ENCODE measurements at places on chromosomes 2 and 18.

- DNase-seq, result peak; percentile 24
Observed at GRCh38 chr2:21412944-21413443, 289.2 kb downstream of the TDRD15 start.

- no peak for DNase-seq
Observed at GRCh38 chr2:221176667-221177066, 395.4 kb downstream of the EPHA4 start.

GRCh38 chr2:164972216-164972615, 16.9 kb upstream of the SLC38A11 start:
- DNase-seq, result no peak

GRCh38 chr2:95037384-95037839, 11.9 kb downstream of the MAL start:
- DNase-seq, result no peak

- no peak for DNase-seq
Observed at GRCh38 chr18:356778-357177, 88.9 kb upstream of the THOC1 start.

DNA sequence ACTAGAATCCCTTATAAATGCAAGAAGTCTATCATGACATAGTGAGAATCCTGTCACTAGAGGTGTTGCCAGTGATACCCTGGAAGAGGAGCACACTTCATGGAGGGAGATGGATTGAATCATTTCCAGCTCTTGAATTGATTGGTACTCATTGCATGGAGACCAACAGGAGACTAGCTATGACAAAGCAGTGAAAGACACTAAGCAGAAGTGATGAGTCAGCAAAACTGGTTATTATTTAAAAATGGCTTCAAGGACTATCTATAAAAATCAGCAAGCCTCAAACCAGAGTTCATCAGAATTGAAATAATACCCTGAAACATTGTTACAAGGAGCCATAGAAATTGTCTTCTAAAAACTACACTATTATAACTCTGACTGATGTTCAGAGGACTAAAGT, 200.3 kb downstream of the PDE11A start:
- DNase-seq, result no peak

GRCh38 chr2:10792001-10792634, 20.5 kb downstream of the PDIA6 start:
- DNase-seq, result no peak

DNA sequence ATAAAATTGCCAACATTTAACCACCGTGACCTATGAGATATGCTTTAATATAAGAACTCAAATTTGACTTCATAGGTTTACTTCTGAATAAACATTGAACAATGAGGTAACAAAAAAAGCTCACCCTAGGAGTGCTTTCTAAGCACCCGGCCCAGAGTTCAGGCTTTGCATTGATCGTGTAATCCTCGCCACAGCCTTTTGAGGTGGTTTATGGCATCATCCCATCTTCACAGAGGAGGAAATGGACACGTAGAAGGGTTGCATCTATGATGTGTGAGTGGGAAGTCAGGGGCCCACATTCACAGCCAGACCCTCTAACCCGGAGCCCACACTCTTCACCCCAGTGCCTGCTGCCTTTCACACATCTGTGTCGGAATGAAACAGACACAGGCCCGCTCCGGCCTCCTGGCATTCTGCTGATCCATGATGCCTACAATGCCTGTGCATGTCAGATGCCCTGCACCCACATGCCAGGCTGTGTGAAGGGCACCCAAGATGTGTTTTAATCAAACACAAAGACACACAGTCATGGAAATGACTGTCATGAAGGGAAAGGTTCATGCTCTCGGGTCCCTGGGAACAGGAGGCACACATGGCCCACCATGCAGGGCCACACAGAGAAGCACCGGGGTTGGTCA, 48.6 kb upstream of the RPL31 start:
- no peak for DNase-seq

DNA sequence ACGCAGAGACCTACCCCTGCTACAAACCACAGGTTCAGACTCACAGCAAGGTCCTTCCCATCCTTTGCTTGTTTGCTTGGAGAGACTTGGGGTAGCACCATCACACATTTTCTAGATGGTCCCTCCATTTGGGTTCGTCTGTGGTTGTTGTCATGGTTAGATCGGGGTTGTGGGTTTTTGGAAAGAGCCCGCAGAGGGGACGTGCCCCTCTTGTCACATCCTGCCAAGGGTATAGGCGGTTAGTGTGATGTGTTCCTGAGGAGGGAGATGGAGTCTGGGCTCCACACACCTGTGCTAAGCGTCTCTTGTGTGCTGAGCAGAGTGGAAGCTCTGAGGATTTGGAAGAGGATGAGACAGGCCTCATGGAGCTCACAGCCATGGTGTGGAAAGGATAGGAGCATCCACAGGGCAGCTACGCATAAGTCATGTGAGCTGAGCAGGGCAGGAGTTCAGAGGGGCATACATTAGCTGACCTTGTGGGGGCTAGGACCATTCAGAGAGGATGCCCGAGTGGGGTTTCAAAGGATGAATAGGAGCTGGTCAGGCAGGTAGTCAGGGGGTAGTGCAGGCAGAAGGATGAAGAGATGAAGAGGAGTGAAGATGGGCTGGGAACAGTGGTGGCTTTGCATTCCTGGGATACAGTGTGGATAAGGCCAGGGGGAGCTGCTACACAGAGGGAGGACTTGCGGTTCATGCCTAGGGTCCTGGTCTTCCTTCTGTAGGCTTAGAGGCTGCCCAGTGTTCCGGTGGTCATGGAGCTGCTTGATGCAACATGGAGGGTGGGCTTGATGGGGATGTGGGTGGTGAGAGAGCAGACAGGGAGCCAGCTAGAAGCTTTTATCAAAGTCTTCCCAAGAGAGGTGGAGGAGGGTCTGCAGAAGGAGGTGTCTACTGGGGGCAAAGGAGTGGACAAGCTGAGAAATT, 62.9 kb downstream of the ACKR3 start:
- no peak for DNase-seq

GRCh38 chr18:77039196-77040130, 93.1 kb downstream of the MBP start:
- no peak for DNase-seq

DNA sequence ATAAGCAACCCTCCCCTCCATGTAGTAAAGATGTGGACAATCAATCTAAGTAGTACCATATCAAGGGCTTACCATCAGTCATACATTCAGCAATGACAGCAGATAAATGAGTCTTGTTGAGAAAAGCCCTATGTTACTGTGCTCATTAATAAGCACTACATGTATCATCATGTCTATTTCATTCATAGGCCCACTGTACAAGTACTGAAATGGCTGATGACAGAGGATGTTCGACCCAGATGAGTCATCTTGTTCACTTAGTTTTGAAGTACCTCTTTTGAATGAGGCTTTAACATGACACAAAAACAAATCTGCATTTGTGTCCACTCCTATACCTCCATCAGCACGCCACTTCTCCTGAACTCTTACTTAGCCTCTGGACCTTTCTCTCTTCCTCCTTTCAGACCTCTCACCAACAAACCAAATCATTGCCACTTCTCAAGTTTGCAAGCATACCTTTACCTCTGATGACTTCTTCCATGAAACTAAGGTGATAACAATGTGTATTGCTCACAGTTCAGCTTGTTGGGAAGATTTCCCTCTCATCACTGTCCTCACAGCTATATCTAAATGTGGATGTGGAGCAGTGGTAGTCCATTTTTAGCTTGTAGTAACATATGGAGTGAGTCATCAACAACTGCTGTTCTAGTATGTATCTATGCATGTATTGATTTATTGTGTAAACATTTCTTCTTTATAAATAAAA, 921.0 kb upstream of the SLC39A10 start:
- no peak for DNase-seq

DNA sequence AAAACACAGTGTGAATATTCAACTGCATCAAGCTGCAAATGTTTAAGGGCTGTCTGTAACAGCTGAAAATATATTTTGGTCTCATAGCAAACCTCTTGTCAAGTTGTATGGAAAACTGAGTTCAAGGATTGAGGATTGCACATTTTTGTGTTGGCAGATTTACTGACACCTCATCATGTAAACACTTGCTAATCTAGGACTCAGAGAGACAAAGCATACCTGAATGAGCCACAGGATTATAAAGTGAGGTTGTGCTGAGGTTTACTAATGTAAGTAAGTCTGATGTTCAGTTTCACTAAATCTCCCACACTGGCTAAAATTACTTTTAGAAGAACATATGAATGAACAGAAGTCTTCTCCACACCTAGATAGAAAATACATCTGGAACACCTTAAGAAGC, 1993.1 kb upstream of the CELF4 start:
- no peak for DNase-seq

All from NCI-H1417 (cell line).